ENCODE measurements at places on chromosomes 3 and 15. TPM values are rescaled to one million over a fixed set of nuclear protein-coding genes. Genes with fewer than 3 reads are reported as not detected.

DZIP1L gene
- 1.1 TPM for polyA plus RNA-seq

AQP9 gene
- polyA plus RNA-seq, result 112 TPM

SLC24A5 gene
- polyA plus RNA-seq, result not detected

COLQ gene
- 0.73 TPM for polyA plus RNA-seq

PTH1R gene
- not detected for polyA plus RNA-seq

LARP6 gene
- polyA plus RNA-seq, result not detected

GP5 gene
- polyA plus RNA-seq, result 0.12 TPM

ARHGEF26 gene
- polyA plus RNA-seq, result 0.05 TPM

RAB5A gene
- polyA plus RNA-seq, result 15.8 TPM

OXTR gene
- 0.03 TPM for polyA plus RNA-seq

SLC12A8 gene
- polyA plus RNA-seq, result 0.46 TPM

HTR3E gene
- not detected for polyA plus RNA-seq

ST3GAL6 gene
- 21.0 TPM for polyA plus RNA-seq

ASB7 gene
- polyA plus RNA-seq, result 7.6 TPM
